Stomach (tissue), 19 donors: ENCODE measurements at places on chromosomes 6 and 20. TPM values are rescaled to one million over a fixed set of nuclear protein-coding genes. Genes with fewer than 3 reads are reported as not detected.

- no peak for DNase-seq
Observed at GRCh38 chr6:135438907-135439535, 58.5 kb downstream of the AHI1 start.

- DNase-seq: peak; percentile 86
Observed at GRCh38 chr6:149060985-149061760, 256.3 kb upstream of the TAB2 start.

GRCh38 chr20:45887346-45887715, at the start of gene SPATA25:
Gene SPATA25 (minus strand): TSS chr20:45887622. CDS start chr20:45887590, 32 bp downstream.
- DNase-seq: no peak

DNA sequence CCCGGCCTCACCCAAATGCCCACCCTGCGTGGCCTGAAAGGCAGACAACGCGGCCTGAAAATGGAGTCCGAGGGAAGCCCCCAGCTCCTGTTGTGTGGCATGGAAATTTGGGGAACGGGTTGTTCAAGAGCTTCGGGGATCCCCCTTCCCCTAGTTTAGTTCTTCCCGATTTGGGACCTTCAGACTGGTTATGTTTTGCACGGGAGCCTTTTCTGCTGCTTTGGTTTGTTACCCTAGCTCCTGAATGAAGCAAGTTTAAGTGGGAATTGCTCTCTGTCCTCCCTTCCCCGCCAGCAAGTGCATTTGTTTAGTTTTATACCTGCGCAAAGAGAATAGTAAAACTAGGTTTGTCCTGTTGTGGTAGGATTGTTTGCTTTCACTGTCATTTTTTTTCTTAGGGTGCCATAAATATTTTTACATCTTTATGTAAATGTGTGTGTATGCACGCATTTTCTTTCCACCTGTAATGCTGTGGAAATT, 604 bp downstream of the SH3BGRL2 start:
- no peak for DNase-seq

GRCh38 chr6:67916399-67916798, 718.7 kb upstream of the ADGRB3 start:
- peak; percentile 1 for DNase-seq

The TAP1 gene
- polyA plus RNA-seq: 15.5 TPM
